Small intestine (tissue), 16 donors: ENCODE measurements at places on chromosomes 7 and 10.
A peak's percentile ranks its signal among the peaks of the same experiment; 100 is the strongest.

DNA sequence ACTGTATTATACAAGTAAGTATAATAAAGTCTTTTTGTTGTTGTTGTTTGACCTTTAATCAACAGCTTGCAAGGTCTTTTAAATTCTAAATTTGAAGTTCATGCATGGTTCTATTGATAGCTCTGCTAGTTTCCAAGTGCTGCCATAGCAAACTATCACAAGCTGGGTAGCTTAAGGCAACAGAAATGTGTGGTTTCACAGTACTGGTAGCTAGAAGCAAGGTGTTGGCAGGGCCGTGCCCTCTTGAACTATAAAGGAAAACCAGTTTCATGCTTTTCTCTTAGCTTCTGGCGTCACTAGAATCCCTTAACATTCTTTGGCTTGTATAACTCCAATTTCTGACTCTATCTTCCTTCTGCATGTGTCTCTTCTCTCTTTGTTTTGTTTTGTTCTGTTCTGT, 1021.9 kb upstream of the AUTS2 start:
- no peak overlapping the region for H3K27ac ChIP-seq
- H3K4me3 ChIP-seq, result no peak overlapping the region
- no peaks in the 10 kb centered on the region for H3K36me3 ChIP-seq
- no peaks in the 10 kb centered on the region for H3K4me1 ChIP-seq

- H3K27me3 ChIP-seq, result no peaks in the 10 kb centered on the region
- no peak for DNase-seq
- peaks cover 10% of the 10 kb centered on the region for H3K36me3 ChIP-seq
- H3K27ac ChIP-seq, result peak overlapping the region; percentile 81
- H3K4me3 ChIP-seq, result no peak overlapping the region
Measured at GRCh38 chr7:50655490-50655889, 90.3 kb upstream of the DDC start.

DNA sequence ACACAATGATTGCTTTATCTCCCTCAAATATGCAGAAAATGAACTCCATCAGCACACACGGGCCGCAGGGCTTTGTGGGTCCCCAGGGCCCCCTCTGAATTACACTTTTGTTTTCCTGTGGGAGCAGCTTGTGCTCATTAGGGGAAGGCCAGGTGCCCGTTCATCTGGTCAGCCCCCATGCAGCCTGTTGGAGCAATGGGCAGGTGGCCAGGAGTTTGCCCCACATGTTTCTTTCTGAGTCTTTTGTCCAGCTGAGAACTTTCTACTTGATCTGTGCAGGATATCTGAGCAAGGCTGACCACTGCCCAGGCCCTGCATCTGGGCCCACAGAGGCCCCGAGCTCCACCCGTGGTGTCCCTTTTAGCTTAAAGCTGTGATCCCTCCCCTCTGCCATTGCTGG, 105.3 kb upstream of the FAM20C start:
- no peak overlapping the region for H3K4me3 ChIP-seq
- H3K27me3 ChIP-seq, result no peaks in the 10 kb centered on the region
- DNase-seq, result no peak
- peaks cover 22% of the 10 kb centered on the region for H3K4me1 ChIP-seq
- no peak overlapping the region for H3K27ac ChIP-seq
- H3K36me3 ChIP-seq, result no peaks in the 10 kb centered on the region

DNA sequence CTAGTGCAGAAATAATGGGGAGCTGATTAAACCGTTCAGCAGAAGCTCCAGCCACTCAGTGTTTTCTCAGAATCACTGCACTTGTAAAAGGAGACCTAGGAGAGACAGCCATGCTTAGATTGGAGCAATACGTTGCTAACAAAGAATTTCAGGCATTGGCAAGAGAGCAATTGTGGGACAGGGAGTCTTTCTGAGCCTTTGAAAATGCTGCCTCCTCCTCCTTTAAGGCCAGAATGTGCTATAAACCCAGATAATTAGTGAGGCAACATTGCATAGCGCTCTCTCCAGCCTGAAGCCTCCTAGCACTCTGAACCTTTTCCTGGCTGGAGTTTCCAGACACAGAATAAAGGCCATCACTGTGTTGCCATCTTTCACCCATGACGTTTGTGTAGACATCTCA, 18.5 kb upstream of the PTPRN2 start:
- H3K4me1 ChIP-seq, result no peaks in the 10 kb centered on the region
- no peaks in the 10 kb centered on the region for H3K27me3 ChIP-seq
- DNase-seq, result no peak
- H3K36me3 ChIP-seq, result no peaks in the 10 kb centered on the region
- H3K4me3 ChIP-seq, result no peak overlapping the region
- no peak overlapping the region for H3K27ac ChIP-seq

DNA sequence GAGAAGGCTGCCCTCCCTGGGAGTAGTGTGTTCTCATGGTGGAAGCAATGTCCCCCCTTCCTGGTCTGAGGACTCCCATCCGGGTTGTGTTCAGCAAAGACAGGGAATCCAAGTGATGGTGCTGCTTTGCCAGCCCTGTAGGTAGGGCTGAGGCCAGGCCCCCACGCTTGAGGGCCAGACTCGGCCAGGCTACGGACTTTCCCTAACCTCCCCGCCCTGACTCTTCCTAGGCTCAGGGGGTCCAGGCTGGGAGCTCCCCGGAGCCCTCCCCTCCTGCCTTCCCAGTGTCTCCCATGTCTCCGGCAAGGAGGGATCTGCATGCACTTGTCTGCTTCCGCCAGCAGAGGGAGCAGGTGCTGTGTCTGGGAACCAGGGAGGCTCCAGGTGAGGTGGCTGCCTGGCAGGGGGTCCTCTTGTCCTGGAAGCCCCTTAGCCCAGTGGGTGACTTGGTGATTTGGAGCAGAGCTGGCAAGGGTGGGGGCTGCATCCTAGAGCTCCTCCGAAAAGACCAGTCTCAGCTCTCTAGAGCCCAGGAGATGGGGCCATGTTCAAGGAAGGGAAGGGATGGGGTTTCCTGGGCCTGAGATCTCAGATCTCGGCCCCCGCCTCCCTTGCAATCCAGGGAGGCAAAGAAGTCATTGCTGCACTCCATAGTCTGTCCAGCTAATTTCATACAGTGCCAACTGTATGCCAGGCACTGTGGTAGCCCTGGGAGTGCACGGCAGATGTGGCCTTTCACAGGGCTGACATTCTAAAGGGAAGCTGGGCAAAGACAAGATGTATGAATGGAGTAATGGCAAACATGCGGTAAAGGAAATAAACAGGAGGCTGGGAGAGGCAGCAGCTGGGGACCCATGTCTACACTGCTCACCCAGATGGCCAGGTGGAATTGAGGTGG, 20.3 kb upstream of the SFRP5 start:
- no peak overlapping the region for H3K27ac ChIP-seq
- DNase-seq, result peak; percentile 85
- H3K36me3 ChIP-seq, result no peaks in the 10 kb centered on the region
- H3K4me1 ChIP-seq, result peaks cover 3% of the 10 kb centered on the region
- no peak overlapping the region for H3K4me3 ChIP-seq

DNA sequence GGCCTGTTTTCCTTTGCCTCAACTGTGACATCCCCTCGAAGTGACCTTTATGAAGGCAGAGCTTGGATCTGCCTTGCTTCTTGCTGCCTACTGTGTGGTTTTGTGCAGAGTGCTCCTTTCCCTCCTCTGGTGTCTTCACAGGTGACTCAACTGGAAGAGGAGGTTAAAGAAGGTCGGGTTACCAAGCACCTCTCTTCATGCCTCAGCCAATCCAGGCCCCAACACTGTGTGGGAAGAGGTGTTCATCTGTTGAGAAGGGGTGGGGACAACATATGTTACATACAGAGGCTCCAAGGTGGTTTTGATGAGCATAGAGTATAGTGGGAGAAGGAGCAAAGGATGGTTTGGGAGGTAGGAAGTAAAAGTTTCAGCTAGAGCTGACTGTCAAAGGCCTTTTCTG, 155.7 kb downstream of the AUTS2 start:
- no peaks in the 10 kb centered on the region for H3K4me1 ChIP-seq
- no peak for DNase-seq
- H3K4me3 ChIP-seq, result no peak overlapping the region
- no peaks in the 10 kb centered on the region for H3K27me3 ChIP-seq
- no peaks in the 10 kb centered on the region for H3K36me3 ChIP-seq

DNA sequence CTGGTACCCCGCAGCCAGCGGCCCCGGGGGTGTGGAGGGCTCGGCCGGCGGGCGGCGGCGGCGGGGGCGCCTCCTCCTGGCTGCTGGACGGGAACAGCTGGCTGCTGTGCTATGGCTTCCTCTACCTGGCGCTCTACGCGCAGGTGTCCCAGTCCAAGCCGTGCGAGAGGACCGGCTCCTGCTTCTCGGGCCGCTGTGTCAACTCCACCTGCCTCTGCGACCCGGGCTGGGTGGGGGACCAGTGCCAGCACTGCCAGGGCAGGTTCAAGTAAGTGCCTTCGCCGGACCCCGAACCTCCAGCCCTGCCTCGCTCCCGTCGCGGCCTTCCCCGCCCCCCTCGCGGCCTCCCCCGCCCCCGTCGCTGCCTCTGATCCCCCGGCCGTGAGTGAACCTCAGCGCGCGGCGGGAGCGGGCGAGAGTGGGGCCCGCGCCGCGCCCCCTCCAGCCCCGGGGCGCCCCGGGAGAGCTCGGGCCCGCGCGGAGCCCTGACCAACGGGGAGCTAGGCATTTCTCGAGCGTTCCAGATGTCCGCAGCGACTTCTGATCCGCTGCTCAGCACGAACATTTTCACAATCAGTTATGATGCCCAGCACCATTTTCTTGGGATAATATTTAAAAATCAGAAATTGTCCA, 727 bp downstream of the ATRNL1 start:
- no peak overlapping the region for H3K27ac ChIP-seq
- no peaks in the 10 kb centered on the region for H3K4me1 ChIP-seq
- peak; percentile 12 for DNase-seq
- H3K27me3 ChIP-seq, result peaks cover 32% of the 10 kb centered on the region
- H3K4me3 ChIP-seq, result peak overlapping the region; percentile 30

DNA sequence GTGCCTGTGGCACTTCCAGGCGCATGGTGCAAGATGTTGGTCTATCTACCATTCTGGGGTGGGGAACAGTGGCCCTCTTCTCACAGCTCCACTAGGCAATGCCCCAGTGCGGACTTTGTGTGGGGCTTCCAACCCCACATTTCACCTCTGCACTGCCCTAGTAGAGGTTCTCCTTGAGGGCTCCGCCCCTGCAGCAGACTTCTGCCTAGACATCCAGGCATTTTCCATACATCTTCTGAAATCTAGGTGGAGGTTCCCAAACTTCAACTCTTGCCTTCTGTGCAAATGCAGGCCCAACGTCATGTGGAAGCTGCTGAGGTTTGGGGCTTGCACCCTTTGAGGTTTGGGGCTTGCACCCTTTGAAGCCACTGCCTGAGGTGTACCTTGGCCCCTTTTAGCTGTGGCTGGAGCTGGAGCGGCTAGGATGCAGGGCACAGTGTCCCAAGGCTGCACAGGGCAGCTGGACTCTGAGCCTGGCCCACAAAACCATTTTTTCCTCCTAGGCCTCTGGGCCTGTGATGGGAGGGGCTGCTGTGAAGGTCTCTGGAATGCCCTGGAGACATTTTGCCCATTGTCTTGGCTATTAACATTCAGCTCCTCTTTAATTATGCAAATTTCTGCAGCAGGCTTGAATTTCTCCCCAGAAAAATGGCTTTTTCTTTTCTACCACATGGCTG, 130.6 kb upstream of the EFCAB10 start:
- H3K4me1 ChIP-seq, result no peaks in the 10 kb centered on the region
- H3K36me3 ChIP-seq, result peaks cover 22% of the 10 kb centered on the region
- no peaks in the 10 kb centered on the region for H3K27me3 ChIP-seq
- H3K27ac ChIP-seq, result no peak overlapping the region
- no peak for DNase-seq

DNA sequence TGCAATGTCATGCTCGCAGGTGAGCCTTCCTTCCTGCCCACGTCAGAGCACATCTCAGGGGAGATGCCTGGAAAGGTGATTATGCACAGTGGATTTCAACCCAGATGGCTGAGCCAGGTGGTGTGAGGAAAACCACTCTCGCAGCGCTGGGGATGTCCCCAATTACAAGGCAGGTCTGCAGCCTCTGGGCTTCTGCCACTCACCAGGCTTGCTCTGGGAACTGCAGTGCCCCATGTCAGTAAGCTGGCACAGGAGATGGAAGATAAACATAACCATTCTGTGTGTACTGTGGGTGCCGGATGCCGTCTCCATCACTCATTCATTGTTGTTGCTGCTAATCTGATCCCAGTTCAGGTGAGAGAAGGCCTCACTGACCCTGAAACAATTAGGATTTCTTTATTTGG, 222.9 kb upstream of the PITRM1 start:
- DNase-seq, result no peak
- H3K27ac ChIP-seq, result no peak overlapping the region
- H3K4me1 ChIP-seq, result no peaks in the 10 kb centered on the region
- H3K27me3 ChIP-seq, result no peaks in the 10 kb centered on the region
- no peak overlapping the region for H3K4me3 ChIP-seq
- no peaks in the 10 kb centered on the region for H3K36me3 ChIP-seq

GRCh38 chr7:45269192-45269591, 111.6 kb downstream of the RAMP3 start:
- peaks cover 11% of the 10 kb centered on the region for H3K27me3 ChIP-seq
- no peaks in the 10 kb centered on the region for H3K4me1 ChIP-seq
- H3K27ac ChIP-seq, result no peak overlapping the region
- no peak overlapping the region for H3K4me3 ChIP-seq
- no peaks in the 10 kb centered on the region for H3K36me3 ChIP-seq

DNA sequence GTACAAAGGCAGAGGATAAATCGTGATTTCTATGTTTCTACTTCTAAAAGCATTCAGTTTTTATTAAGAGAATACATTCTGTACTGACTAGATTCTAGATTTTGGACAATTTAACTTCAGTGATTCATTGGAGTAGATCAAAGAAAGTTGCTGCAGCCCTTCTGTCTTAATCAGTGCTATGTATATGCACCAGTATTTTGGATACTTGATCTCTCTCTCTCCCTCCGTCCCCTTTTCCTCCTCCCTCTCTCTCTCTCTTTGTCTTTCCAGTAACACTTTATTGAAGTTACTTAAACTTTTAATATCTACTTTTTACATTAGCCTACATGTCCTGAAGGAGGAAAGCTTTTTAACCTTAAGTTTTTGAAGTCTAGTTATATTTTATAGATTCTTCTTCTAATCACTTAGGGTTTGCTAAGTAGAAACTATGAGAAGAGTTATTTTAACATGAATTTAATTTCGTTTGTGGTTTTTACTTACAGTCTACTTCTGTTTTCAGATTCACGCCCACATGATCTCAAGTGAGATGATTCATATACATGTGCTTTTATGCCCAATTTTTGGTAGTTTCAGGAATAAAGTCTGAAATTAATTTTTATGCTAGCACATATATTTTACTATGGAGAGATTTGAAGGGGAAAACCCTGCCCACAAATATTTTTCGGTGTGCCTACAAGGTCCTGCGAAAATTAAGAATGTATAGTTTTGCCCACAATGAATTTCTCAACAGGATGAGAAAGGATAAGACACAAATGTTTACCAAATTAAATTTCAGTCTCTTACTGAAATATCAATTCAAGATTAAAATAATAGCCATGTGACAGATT, 9.1 kb downstream of the MDFIC start:
- H3K4me3 ChIP-seq, result no peak overlapping the region
- H3K27me3 ChIP-seq, result no peaks in the 10 kb centered on the region
- peaks cover 13% of the 10 kb centered on the region for H3K4me1 ChIP-seq
- H3K36me3 ChIP-seq, result no peaks in the 10 kb centered on the region
